ENCODE measurements at places on chromosomes 4 and X. TPM values are rescaled to one million over a fixed set of nuclear protein-coding genes. Genes with fewer than 3 reads are reported as not detected.

- no peak for DNase-seq
Measured at GRCh38 chr4:81854406-81854805, 382.7 kb upstream of the RASGEF1B start.

The SLITRK2 gene
- 0.58 TPM for polyA plus RNA-seq

DNA sequence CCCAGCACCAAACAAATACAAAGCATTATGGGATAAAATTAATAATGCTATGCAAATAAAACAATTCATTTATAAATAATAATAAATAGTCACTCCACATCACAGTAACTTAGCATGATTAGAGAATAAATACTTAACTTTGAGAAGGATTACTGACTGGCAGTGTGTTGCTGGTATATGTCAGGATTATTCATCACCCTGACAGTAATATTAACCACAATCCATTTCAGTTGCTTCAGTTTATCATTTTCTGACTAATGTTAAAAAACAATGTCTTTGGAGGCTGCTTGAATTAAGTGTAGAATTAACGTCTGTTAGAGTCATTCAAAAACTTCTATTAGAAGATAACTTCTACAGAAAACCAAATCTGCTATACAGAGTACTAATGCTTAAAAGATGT lies 124.1 kb upstream of the MAB21L2 start:
- DNase-seq: no peak

GRCh38 chrX:63664741-63665140 lies 120.3 kb downstream of the ARHGEF9 start:
- DNase-seq: no peak

The CACNA1F gene
- not detected for polyA plus RNA-seq

Measured in fibroblast of lung (primary cell).